Heart left ventricle (tissue), 16 donors: ENCODE measurements at places on chromosomes 12 and 14. TPM values are rescaled to one million over a fixed set of nuclear protein-coding genes. Genes with fewer than 3 reads are reported as not detected.

DNA sequence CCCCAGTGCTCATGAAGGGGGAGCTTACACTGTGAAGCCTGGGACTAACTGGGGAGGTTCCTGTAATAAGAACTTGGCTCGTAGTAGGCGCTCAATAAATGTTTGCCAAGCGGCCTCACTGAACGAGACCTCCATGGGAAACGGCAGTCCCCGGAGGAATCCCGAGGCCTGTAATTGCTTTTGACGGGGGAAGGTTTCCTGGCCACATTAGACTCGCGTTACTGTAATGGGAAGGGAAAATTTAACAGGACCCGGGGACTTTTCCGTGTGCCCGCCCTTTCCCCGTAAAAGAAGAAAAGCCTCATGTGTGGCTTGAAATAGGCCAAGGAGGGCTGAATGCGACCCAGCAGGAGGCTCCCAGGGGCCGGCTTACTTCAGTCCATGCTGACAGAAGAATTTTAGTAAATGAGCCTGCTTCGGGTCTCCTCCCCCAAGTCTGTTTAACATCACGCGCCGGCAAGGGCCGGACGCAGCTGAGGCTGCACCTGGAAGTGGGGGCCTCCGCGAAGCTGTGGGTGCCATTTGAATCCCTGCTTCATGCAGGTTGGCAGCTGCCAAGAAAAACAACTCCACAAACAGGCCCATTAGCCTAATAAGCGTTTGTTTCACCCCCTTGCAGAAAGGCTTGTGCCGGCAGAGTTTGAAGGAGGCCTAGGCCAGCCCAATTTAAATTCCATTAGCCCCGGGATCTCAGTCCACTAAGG lies 39.8 kb upstream of the PWP1 start:
- no peak overlapping the region for H3K27ac ChIP-seq
- no peak for DNase-seq
- H3K36me3 ChIP-seq = no peaks in the 10 kb centered on the region
- H3K27me3 ChIP-seq = no peaks in the 10 kb centered on the region

Gene EPYC
- total RNA-seq = not detected

- no peaks in the 10 kb centered on the region for H3K36me3 ChIP-seq
- DNase-seq = no peak
- H3K27me3 ChIP-seq = no peaks in the 10 kb centered on the region
- no peak overlapping the region for H3K27ac ChIP-seq
- H3K4me1 ChIP-seq = no peaks in the 10 kb centered on the region
Observed at GRCh38 chr12:47234576-47235141, 154.9 kb upstream of the AMIGO2 start.

- peak; percentile 85 for DNase-seq
- peak overlapping the region; percentile 97 for H3K27ac ChIP-seq
- no peaks in the 10 kb centered on the region for H3K36me3 ChIP-seq
- peaks cover 60% of the 10 kb centered on the region for H3K4me1 ChIP-seq
- no peaks in the 10 kb centered on the region for H3K27me3 ChIP-seq
- no peak overlapping the region for H3K4me3 ChIP-seq
Observed at GRCh38 chr14:76918256-76918781, 92.1 kb downstream of the LRRC74A start.

DNA sequence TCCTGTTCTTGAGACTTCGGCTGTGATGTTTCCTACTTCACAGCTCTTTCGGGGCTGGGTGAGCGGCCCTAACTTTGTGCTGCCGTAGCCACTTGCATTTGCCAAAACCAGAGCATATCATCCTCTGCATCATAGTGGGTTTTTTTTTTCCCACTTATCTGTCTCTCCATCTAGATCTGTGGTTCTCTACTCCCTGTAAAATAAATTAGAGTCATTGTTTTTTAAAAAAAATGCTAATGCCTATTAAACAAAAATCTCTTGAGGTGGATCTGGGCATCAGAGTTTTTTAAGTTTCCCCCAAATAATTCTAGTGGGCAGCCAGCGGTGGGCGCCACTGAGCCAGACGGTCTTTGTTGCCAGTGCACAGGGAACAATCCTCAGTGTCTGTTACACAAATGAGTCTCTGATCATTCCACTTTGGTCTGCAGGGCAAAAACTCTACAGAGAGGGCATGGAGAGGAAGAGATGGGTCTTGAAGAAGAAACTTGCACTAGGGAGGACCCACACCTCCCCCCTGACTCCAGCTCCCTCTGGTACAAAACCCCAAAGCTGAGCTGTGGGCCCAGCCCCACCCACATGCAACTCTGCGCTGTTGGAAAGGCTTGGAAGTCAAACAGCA lies 62.4 kb upstream of the BCL2L14 start:
- H3K36me3 ChIP-seq = no peaks in the 10 kb centered on the region
- H3K27me3 ChIP-seq = no peaks in the 10 kb centered on the region
- no peak for DNase-seq
- H3K27ac ChIP-seq = no peak overlapping the region
- no peak overlapping the region for H3K4me3 ChIP-seq

DNA sequence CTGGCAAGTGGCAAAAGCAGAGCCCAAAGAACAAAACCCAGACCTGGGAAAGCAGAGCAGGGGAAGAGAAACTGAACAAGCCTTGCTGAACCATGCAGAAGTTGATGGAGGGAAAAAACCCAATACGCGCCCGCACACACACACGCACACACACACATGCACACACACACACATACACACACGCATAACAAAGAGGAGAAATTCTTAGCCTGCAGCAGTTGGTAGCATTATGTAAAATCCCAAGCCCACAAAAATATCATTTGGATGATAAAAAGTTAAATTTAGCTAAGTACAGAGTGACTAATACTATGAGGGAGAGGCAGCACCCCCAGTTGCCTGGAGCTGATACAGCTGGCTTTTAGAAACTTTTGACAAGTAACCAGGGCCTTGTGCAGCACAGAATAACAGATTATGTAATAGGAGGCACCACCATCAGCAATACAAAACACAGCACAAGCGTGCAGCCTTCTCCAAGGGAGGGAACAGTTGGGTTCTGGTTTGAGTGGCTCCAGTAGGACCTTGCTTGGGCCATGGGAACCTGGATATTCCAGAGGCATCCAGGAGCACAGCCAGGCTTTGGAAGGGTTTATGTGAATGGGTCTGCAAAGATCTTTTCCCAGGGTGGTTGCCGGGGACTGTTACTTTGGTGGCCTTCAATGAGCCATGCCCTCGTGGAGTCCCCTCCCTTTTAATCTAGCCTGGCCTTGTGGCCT lies 35.3 kb downstream of the PITPNM2 start:
- H3K4me1 ChIP-seq = peaks cover 64% of the 10 kb centered on the region
- no peaks in the 10 kb centered on the region for H3K36me3 ChIP-seq
- no peak overlapping the region for H3K4me3 ChIP-seq
- DNase-seq = no peak
- peak overlapping the region; percentile 26 for H3K27ac ChIP-seq
- no peaks in the 10 kb centered on the region for H3K27me3 ChIP-seq

DNA sequence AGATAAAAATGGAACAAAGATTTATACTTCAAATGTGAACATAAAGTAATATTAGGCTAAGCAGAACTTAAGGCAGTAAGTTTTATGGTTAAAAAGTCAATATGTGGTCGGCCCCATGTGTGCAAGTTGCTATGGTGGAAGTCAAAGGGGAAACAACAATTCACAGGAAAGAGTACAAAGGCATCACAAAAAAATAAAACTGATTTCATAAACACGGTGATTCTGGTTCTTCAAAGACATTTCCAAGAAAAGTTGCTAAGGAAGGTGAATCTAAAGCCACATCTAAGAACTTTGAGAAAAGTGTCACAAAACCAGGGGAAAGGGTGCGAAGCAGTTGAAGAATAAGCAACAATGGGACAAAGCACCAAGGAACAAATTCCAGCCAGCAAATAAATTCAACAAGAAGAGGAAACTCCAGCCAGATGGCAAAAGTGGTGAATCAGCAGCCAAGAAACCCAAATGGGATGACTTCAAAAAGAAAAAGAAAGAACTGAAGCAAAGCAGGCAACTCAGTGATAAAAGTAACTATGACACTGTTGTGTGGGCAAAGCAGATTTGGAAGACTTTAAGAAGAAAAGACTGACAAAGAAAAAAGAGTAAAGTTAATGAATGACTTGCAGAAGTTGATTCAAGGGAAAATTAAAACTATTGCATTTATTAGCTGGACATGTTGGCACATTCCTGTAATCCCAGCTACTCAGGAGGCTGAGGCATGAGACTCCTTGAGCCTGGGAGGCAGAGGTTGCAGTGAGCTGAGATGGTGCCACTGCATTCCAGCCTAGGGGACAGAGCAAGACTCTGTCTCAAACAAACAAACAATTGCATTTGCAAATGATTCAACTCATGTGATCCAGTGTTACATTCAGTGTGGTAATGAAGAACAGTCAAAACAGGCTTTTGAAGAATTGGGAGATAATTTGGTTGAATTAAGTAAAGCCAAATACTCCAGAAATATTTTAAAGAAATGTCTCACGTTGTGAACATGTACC lies 19.5 kb downstream of the PTGDR start:
- H3K36me3 ChIP-seq = no peaks in the 10 kb centered on the region
- no peak overlapping the region for H3K4me3 ChIP-seq
- DNase-seq = no peak
- H3K27ac ChIP-seq = no peak overlapping the region
- H3K27me3 ChIP-seq = no peaks in the 10 kb centered on the region
- H3K4me1 ChIP-seq = no peaks in the 10 kb centered on the region

Gene AGAP2
- 4.2 TPM for total RNA-seq
